Fibroblast of skin of right biceps (primary cell): ENCODE measurements at places on chromosomes 5 and 9.
A peak's percentile ranks its signal among the peaks of the same experiment; 100 is the strongest.

- no peak for DNase-seq
These were observed 1173.7 kb upstream of the SEMA6A start for GRCh38 chr5:117748336-117748735.

GRCh38 chr5:169719360-169720314, 82.6 kb downstream of the DOCK2 start:
- DNase-seq: no peak

GRCh38 chr9:86287013-86287412, 4.7 kb upstream of the ISCA1 start:
- peak; percentile 64 for DNase-seq

DNA sequence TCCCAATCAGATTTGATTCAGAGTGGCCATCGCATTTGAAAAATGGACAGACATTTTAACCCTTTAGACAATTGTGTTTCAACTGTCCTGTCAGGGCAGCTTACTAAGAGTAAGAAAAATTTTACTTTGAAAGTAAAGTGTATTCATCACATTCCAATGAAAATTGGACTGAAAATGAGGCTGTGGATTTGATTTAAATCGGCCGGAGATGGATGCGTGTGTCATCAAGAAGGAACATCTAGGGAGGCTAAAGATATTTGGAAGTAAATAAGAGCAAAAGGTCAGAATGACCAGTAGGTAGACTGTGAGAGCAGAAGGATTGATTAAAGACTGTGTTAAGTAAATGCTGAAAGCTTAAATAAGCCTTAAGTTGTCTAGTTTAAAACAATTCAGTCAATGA, 1.5 kb downstream of the ZCCHC7 start:
- peak; percentile 6 for DNase-seq

DNA sequence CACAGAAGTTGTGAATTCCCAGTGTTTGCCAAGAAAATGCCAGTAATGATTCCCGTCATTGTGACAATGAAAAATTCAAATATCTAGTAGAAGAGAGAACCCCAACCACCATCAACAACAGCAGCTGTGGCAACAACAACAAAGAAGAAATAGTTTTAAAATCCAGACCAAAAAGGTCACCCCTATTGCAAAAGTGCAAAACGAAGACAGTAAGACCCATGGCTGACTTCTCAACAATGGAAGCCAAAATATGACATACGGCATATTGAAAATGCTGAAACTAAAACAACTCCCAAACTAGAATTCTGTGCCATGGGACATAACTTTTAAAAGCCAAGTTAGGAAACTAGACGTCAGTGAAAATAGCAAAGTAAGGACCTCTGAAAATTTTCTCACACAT, 270.6 kb downstream of the IRX2 start:
- DNase-seq: no peak

DNA sequence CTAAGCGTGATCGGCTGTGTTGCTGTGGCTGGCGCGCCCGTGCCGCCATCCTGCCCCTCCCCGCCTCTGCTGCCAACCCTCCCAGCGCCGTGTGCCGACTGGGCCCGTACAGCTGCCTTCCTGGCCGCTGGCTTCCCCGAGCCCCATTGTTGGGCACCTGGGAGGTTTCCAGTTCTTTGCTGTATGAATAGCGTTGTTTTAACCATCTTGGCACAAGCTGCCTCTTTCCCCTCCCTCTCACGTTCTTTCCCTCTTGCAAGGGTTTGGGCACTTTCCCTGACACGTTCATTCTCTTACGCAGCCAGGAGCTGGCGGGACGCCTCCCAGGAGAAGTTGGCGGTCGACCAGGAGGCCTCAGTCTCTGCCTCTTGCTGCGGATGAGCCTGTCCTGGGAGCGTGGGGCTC, 43.1 kb upstream of the RXRA start:
- DNase-seq: peak; percentile 72

- DNase-seq: peak; percentile 4
These were observed 35.3 kb upstream of the CLPTM1L start for GRCh38 chr5:1380011-1380817.

GRCh38 chr5:119032656-119033055, 38.2 kb upstream of the DMXL1 start:
- DNase-seq: no peak

DNA sequence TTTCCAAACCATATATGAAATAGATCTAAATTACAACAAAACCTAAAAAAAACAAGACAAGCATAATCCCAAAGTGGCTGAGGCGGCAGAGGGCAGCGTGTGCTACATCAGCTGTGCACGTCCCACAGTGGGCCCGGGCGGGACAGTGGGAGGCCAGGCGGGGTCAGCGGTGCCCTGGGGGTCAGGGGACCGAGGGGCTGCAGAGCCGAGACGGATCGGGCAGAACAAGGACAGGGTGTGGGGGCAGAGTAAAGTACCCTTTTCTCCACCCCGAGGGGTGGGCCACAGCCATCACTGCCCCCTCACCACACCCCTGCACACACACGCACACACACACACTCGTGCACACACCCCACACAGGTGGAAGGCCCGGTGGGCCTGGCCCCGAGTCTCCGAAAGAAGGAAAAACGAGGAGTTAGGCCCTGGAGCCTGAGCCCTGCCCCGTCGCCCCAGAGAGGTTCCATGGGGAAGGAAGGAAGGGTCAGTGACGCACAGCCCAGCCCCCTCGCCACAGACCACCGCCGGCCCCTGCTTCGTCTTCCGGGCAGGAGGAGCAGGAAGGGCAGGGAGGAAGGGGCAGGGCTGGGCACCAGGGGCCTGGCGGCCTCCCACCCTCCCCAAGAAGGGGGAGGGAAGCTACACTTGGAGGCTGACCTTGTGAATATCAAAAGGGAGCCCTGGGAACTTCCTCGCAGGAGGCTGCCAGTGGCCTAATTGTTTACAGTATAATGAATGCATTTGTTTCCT, 49.6 kb upstream of the UBAC1 start:
- no peak for DNase-seq

DNA sequence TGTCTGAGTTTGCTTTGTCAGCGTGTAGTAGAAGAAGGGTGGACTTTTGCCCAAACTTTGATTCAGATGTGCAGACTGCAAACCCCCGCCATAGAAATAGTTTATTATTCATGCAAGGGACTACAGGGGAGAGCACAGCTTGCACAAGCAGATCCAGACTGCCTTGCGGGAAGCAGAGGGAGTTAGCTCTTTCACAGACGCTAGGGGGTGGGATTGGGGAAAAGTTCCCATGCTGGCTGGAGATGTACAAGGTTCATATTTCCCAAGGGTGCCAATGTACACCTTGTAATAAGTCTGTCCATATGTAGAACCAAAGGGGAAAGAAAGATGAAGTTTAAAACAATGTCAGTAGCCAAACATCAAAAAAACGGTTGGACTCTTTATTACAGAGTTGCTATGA, 749.7 kb upstream of the COX7C start:
- no peak for DNase-seq

DNA sequence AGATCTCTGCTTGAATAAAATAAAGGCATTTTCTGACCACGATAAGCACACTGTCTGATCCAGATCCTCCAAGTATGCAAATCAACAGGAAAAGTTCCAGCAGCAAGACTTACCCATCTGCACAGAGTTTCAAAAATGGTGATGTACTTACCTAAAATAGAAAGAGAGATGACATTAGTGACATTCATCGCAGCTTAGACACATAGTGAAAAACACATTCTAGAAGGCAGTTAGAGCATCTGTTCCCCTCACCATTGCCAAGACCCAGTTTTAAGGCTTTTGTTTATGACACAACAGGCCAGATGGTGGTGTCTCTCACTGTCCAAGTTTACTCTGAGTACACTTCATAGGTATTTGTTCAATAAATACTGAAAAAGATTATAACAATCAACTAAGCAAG, 207.7 kb downstream of the PDE4D start:
- no peak for DNase-seq

- no peak for DNase-seq
These were observed 63.4 kb downstream of the ANKRD33B start for GRCh38 chr5:10627160-10627701.

- DNase-seq: no peak
These were observed 133.5 kb upstream of the DAP start for GRCh38 chr5:10894445-10895054.

- no peak for DNase-seq
These were observed 290.5 kb upstream of the RASA1 start for GRCh38 chr5:86977190-86977589.

DNA sequence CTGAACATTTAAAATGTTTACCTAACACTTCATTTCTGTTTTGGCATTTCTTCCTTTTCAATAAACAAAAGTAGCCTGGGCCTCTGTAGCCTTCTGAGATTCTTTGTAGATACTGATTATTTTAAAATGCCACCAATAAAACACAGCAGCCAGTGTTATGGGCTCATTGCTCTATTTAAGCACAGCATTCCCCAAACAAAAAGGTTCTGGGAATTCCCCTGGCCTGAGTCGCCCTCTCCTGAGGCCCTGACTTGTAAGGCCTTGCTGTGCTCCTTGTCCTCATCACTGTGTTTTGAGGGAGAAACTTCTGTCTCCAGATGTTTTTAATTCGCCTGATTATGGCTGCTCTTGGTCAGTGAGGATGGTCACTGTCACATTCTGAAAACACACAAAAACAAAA, 33.0 kb upstream of the CTXN3 start:
- peak; percentile 10 for DNase-seq

- no peak for DNase-seq
These were observed 76.8 kb upstream of the RANBP3L start for GRCh38 chr5:36378551-36378950.

DNA sequence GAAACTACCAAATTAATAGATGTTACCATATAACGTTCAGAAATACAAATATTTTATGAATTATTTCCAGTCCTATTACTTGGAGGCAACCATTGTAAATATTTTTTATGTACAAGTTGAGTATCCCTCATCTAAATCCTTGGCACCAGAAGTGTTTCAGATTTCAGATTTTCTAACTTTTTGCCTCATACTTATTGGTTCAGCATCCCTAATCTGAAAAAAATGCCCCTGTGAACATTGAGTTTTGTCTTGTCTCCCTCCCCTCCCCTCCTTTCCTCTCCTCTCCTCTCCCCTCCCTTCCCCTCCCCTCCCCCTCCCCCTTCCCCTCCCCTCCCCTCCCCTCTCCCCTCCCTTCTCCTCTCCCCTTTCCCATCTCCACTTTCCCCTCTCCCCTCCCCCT, 40.6 kb downstream of the UBAP1 start:
- no peak for DNase-seq

- no peak for DNase-seq
These were observed 22.3 kb upstream of the UNC5A start for GRCh38 chr5:176788091-176788490.

GRCh38 chr5:82425591-82425990, 147.4 kb upstream of the RPS23 start:
- DNase-seq: peak; percentile 22

DNA sequence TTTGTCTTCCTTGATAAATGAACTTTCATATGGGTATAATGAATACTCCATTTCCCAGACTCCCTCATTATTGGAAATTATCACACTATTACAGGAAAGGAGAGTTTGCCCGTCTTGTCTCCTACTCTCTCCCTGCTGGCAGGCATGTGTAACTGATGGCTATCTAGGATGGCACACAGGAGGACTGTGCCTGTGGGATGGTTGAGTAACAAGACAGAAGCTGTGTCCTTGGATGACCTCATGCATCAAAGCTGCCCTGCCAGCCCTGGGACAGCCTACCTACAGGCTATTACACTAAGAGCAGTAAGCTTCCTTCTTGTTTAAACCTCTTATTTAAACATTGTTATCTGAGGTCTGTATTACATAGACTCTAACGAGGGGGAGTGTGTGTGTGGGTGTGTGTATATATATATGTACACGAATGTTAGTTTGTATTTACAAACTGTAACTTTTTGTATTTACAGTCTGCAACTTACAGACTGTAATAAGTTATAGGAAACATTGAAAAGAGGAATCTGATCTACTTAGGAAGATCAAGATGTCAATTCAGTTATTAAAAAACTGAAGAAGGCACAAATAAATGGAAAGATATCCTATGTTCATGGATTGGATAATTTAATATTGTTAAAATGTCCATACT, 247.6 kb upstream of the ACO1 start:
- DNase-seq: no peak

GRCh38 chr9:93011114-93011513, 47.4 kb upstream of the SUSD3 start:
- DNase-seq: no peak

GRCh38 chr9:116152390-116152789, 1.2 kb upstream of the PAPPA start:
- no peak for DNase-seq

DNA sequence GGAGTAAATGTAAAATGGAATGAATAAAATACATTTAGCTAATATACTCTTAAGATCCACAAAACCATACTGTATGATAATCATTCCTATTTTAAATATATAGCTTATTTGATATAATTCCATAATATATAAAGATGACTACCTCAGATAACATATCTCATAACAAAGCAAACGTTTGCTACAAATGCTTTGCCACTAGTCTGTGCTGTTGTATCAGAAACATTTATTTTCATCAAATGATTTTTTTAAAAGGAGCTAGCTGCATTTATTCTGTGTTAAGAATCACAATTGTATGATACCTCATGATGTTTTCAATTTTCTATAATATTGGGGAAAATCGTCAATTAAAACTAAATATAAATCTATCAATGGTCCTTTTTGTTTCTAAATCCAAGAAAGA, 567.2 kb downstream of the PTPRD start:
- peak; percentile 33 for DNase-seq

DNA sequence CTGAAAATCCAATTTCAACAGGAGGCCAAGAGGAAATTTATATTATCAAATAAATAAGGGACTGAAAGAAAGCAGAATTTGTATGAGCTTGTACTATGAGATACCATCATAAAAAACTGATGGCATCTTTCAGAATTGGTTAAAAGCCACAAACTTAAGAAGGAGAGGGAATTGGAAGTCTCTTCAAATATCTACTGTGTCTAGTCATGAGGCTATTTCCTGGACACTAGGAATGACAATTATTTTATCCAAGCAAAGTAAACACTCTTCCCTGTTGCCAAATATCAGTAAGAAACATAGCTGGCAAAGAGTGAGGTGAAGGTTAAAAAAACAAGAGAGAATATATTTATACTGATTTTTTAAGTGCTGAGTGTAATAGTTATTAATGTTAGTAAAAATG, 101.5 kb upstream of the ARRDC3 start:
- DNase-seq: peak; percentile 2

DNA sequence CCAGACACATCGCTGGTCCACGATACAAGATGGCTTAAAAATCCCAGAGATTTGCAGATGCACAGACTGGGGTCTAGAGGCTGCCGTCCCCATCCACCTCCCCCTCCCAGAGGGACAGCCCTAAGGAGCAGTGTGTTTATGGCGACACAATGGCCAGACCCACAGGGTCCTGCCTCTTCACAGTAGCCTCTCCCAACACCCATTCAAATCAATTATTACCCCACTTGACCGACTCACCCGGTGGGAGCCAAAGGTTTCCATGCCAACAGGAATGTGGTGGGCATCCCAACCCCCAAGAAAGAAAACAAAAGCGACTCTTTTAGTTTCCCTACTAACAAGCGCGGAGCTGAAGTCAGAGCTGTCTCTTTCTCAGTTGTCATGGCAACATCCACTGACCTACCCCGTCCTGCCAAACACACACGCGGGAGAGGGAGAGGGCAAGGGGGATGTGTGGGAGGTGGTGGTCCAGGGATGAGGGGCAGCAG, 209.0 kb downstream of the TTLL11 start:
- no peak for DNase-seq
